Stimulated activated CD8-positive, alpha-beta memory T cell treated with anti-CD3 and anti-CD28 coated beads, Interleukin-7, amount 100 ng/mL, for 48 hours (primary cell): ENCODE measurements at places on chromosomes 16 and 17.

- no peak for DNase-seq
Observed at GRCh38 chr17:77124192-77124889, 16.4 kb upstream of the SEC14L1 start.

DNA sequence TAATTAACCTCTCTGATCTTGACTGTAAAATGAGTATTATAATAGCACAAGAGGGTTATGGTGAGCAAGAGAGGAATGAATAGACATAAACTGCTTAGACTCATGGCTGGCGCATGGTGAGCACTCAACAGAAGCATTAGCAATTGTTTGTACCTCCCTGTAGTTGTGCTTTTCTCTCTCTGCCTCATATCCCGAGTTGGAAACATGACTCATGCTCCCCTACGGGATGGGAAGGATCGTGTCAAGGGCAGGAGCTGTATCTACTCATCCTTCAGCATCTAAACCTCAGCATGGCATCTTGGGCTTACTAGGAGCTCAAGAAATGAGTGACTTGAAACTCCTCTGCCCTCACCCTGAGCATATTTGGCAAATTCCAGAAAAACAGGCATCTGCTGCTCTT, 299.6 kb downstream of the MAP2K4 start:
- no peak for DNase-seq

DNA sequence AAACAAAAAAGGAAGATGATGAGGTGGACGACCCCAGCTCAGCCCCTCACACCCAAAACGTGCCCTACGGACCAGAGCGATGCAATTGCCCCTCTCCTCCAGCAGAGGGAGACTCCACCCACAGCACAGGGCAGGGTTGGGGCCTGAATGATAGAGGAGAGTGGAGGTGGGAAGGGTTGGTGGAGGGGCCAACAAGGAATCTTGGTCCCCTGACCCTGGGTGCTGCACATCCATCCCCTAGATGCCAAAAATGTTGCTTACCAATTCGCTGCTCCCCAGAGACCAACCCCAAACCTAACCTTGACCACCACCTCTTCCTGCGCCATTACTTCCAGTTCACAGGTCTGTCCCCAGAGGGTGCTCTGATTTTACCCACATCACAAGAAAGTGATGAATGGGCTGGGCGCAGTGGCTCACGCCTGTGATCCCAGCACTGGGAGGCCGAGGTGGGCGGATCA, 12.9 kb downstream of the P2RX5 start:
- DNase-seq = no peak

GRCh38 chr17:81417879-81418709, 22.8 kb downstream of the BAHCC1 start:
- no peak for DNase-seq

DNA sequence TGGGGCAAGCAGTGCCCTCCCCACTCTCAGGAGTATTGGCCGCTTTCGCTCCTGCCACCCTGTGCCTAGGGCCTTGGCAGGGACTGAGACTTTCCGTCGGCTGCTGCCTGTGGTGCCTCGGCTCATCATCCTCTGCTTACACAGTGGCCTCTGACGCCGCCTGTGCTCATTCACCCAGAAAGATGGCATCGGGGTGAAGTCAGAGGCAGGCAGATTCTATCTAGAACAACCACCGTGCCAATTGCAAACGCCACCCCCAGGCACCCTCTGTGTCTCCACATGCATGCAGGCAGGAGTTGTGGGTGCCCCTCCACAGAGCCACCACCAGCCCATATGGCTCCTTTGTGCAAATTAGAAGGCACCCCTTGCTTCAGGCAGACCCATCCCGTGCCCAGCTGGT, 154.2 kb upstream of the GSE1 start:
- DNase-seq = no peak

GRCh38 chr16:56849690-56850680, 15.0 kb upstream of the SLC12A3 start:
- no peak for DNase-seq

DNA sequence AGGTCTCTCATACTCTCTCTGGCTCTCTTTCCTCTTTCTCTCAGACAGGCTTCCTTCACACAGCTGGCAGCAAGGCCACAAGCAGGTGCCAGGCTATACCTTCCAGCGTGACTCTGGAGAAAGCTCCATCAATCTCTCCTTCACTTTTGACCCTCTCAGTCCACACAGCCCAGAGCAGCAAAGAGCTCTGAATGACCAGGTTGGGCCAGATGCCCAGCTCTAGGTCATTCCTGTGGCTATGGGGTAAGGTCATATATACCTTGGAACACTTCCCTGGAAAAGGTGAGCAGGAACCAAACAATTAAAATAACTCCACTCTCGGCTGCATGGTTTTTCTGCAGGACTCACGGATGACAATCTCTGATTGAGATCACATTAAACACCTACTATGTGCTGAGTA, 8.8 kb downstream of the ADAP2 start:
- no peak for DNase-seq

- DNase-seq = no peak
Observed at GRCh38 chr16:21650521-21650920, 1.9 kb downstream of the IGSF6 start.

GRCh38 chr16:50475170-50475569, 73.0 kb upstream of the NKD1 start:
- no peak for DNase-seq

- no peak for DNase-seq
Observed at GRCh38 chr17:63707151-63707550, 7.2 kb upstream of the LIMD2 start.

DNA sequence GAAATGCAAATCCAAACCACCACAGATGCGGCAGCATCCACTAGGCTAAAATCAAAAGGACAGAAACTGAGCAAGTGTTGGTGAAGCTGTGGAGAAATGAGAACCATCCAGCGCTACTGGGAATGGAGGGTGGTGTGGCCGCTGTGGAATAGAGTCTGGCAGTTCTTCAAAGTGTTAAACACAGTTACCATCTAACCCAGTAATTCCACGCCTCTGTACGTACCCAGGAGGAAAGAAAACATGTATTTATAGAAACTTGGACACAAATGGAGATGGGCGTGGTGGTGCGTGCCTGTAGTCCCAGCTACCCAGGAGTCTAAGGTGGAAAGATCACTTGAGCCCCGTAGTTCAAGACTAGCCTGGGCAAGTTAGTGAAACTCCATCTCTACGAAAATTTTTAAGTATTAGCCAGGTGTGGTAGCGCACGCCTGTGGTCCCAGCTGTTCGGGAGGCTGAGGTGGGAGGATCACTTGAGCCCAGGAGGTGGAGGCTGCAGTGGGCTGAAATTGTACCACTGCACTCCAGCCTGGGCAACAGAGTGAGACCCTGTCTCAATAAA, 11.6 kb downstream of the SLC25A10 start:
- DNase-seq = no peak

GRCh38 chr17:67076290-67076689, 31.9 kb downstream of the CACNG1 start:
- DNase-seq = no peak

DNA sequence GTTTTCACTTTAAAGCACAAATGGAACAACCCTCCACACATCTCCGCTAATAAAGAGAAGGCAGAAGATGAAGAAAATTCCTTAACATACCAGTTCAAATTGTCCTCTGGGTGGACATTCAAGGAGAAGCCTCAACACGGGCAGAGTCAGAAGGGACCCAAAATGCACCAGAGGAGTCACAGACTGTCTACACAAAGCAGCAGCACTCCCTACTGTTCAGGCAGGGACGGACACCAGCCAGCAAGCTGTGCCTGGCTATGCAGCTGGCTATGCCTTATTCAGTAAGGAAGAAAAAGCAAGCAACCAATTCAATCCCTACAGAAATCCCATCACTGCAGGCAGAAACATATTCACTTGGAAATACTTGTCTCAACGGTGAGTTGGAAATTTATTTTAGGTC, 8.1 kb downstream of the DNAJC7 start:
- DNase-seq = no peak

DNA sequence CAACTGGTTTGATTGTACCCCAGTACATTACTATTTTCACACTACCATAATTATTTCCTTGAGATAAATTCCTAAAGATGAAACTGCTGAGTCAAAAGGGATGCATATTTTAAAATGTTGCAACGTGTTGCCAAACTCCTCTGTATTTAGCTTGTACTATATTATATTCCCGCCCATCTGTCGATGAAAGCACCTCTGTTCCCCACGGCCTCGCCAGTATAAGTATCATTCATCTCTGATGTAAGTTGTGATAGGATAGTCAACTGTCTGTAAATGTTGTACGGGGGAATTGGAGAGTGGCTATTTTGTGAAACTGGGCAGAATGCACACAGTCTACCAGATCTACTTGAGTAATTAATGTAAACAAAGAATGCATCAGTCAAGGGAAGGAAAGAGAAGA, 47.7 kb upstream of the TNRC6A start:
- no peak for DNase-seq

DNA sequence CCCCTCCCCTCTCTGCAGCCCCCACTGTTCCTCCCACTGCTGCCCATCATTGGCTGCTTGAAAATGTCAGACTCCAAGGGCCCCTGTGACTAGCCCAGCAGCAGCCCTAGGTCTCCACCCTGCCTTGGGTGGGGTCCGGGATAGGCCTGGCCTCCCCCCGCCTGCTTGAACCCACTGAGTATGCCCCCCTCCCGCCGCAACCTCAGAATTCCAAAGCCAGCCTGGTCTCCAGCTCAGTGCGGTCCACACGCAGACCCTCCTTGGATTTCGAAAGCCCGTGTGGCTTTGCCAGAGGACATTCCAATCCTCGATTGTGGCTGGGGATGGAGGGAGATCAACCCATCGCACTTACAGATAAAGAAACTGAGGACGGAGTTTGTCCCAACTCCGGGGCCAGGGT, 6.4 kb downstream of the DPEP1 start:
- no peak for DNase-seq

GRCh38 chr17:48997103-48997826, at the start of gene IGF2BP1:
TSS of gene IGF2BP1 (plus strand) at chr17:48997385. CDS start at chr17:48997746, 361 bp downstream.
- no peak for DNase-seq

GRCh38 chr16:9072806-9073341, 18.6 kb upstream of the HAPSTR1 start:
- DNase-seq = peak; percentile 60

GRCh38 chr16:73025151-73025855, 22.6 kb downstream of the ZFHX3 start:
- no peak for DNase-seq

- no peak for DNase-seq
Observed at GRCh38 chr17:43469145-43469544, 14.6 kb upstream of the DHX8 start.

GRCh38 chr16:23502466-23502865, 7.8 kb downstream of the GGA2 start:
- no peak for DNase-seq

DNA sequence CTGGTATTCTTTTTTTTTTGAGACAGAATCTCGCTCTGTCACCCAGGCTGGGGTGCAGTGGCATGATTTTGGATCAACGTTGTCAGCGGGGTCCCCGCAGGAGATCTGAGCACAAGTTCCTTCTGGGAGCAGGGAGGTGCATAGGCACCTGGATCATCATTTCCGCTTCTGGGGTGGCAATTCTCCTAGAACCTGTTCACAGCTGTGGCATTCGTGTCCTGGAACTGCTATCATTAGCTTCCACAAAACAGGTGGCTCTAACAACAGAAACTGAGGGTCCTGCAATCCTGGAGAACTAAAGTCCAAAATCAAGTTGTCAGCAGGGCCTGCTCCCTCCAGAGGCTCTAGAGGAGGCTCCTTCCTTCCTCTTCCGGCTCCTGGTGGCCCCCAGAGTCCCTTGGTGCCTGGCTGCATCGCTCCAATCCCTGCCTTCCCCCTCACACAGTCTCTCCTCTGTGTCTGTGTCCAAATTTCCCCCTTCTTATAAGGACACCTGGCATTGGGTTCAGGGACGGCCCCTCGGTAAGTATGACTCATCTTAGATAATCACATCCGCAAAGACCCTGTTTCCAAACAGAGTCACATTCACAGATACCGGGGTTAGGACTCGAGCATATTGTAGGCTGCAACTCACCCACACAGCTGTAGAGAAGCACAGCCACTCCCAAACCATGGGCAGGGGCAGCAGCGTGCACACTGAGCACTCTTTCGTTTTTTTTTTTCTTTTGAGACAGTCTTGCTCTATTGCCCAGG, 43.5 kb upstream of the KLHDC4 start:
- DNase-seq = no peak

- DNase-seq = no peak
Observed at GRCh38 chr17:57425903-57426880, 169.9 kb downstream of the MSI2 start.

GRCh38 chr17:43599835-43600234, 53.7 kb upstream of the ETV4 start:
- no peak for DNase-seq

- no peak for DNase-seq
Observed at GRCh38 chr16:4679156-4679849, 14.1 kb upstream of the NUDT16L1 start.

- DNase-seq = no peak
Observed at GRCh38 chr16:87417528-87417910, 25.4 kb downstream of the MAP1LC3B start.
